Foreskin keratinocyte (primary cell): ENCODE measurements at places on chromosomes 7 and 10. TPM values are rescaled to one million over a fixed set of nuclear protein-coding genes. Genes with fewer than 3 reads are reported as not detected.

GFRA1 gene
- 0.03 TPM in 1 of 2 replicates, not detected in the other for total RNA-seq

EIF3B gene
- 215 and 219 TPM in 2 replicates for total RNA-seq

ASIC3 gene
- 0.25 and 0.95 TPM in 2 replicates for total RNA-seq

TWIST1 gene
- 0.28 and 0.31 TPM in 2 replicates for total RNA-seq

NUTM2B gene
- total RNA-seq = 0.68 and 0.81 TPM in 2 replicates

FGL2 gene
- not detected in 2 replicates for total RNA-seq

CAV2 gene
- total RNA-seq = 253 and 280 TPM in 2 replicates

CC2D2B gene
- total RNA-seq = 0.24 TPM in 1 of 2 replicates, not detected in the other

LDB3 gene
- not detected in 2 replicates for total RNA-seq

NPFFR1 gene
- total RNA-seq = not detected in 2 replicates

ACTL6B gene
- not detected in 2 replicates for total RNA-seq

PPP1R17 gene
- total RNA-seq = not detected in 2 replicates

CYP2E1 gene
- total RNA-seq = 0.18 and 0.27 TPM in 2 replicates

DLX5 gene
- 0.28 and 0.37 TPM in 2 replicates for total RNA-seq

VKORC1L1 gene
- total RNA-seq = 18.0 and 19.1 TPM in 2 replicates

RNF32 gene
- 0.68 and 0.74 TPM in 2 replicates for total RNA-seq

GPR22 gene
- total RNA-seq = not detected in 2 replicates
